BE2C (cell line): ENCODE measurements at places on chromosomes 11 and 22.

DNA sequence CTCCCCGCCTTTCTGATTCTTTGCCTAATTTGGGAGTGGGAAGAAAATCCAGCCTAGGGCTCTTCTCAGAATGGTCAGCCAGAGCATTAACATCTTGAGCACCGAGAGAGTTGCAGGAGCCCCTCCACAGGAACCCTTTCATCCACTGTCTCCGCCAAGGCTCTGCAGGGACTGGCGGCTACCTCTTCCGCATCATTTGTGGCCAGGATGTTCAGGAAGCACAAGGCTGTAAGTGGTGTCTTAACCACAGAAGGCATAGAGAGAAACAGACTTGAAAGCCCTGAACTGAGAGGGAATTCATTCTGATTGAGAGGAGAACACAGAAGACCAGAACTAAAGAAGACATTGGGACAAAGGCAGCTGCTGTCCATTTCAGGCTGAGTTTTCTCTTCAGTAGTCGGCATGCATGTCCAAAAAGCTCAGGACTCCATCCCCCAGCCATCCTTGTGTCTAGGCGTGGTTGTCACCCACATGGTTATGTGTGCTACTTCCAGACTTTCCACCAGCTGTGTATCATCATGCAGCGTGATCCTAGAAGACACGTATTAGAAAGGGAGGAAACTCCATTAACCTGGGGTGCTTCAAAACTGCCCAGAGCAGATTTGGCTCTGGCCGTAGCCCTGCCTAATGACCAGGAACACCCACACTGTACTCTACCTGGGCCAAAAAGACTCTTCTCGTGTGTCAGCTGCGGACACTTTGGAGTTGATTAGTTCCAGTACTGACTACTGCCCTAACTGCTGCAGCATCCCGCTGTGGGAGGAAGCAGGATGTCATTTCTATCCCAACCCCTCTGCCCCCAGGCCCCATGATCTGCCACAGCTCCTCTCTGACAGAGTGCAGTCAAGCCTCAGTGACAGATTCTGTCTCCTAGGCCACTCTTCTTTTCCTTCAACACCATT is 725.1 kb downstream of the NTM start:
- no peak for DNase-seq

- peak; percentile 48 for DNase-seq
Measured at GRCh38 chr22:30208631-30209603, 37.6 kb downstream of the LIF start.

DNA sequence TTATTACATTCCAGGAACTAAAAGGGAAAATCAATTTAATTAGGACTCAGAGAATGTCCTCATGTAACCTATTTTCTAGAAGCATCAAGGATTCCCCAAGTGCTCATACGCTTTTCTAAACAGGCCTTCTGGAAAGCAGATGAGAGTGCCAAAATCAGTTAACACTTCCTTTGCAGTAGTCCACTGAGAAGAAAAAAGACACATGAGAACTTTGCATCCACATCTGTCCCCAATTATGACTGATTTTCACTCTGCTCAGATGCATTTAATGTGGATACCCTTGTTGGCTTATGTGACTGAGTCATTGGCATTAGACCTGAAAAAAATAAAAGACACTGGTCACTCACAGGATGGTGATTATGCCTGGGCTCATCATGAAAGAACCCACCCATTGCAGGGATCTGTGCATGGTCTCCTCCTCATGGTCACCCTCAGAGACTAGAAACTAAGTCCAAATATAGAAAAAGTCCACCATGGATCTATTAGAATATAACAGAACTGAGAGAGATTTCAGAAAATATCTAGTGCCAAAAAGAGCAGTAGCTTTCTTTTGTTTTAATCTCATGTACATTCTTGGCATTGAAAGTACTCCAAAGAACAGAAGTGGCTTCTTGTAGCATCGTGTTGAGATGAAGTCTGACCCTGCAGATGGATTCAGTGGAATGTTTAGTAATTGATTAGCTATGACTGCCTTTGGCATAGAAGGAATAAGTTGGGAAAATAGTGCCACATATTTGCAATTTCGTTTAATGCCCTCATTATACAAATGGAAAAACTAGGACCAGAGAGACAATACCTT is 48.8 kb upstream of the FIBIN start:
- DNase-seq = no peak

- peak; percentile 41 for DNase-seq
Measured at GRCh38 chr11:64001484-64002420, 15.5 kb downstream of the OTUB1 start.

GRCh38 chr22:22712092-22712658 is 67.8 kb downstream of the GGTLC2 start:
- no peak for DNase-seq

DNA sequence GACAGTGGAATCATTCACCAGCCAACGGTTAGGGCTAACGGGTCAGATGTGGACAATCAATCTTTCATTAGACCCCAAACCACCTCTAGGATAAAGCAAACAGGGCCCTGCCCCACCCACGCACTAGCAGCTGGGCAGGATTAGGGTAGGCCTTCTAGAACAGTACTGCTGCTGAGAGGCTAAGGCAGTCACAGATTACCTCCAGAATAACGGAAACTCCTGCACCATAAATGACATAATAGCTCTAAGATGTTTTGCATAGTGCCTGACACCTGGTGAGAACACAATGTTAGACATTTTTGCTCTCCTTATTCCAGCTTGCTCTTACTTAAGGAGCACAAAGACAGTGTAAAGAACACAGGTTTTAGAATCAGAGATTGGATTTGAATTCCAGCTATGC is 1.8 kb downstream of the SYTL2 start:
- no peak for DNase-seq

DNA sequence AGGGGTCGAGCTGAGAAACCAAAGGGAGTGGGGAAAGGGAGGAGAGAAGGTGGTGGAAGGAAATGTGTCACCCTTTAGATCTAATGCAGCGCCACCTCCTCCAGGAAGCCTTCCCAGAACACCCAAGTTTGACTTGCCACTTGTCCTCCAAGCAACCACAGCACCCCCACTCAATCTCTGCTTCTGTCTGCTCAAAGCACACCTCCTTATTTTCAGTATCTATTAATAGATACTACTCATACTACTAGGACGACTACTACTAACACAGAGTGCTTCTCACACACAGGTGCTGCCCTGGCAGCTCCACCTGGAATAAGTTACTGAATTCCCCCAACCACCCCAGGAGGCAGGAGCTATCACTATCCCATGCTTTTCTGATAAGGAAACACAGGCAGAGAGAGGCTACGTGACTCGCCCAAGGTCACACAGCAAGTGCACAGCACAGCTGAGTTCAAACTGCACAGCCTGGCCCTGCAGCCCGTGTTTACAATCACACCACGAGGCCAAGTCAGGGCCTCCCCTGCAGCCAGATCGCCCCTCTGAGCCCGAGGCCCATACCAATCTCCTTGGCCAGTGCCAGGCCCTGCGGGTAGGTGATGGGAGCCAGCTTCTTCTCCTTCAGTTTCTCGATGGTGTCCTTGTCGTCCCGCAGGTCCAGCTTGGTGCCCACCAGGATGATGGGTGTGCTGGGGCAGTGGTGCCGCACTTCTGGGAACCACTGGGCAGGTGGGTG is 13.2 kb downstream of the RAC2 start:
- no peak for DNase-seq

DNA sequence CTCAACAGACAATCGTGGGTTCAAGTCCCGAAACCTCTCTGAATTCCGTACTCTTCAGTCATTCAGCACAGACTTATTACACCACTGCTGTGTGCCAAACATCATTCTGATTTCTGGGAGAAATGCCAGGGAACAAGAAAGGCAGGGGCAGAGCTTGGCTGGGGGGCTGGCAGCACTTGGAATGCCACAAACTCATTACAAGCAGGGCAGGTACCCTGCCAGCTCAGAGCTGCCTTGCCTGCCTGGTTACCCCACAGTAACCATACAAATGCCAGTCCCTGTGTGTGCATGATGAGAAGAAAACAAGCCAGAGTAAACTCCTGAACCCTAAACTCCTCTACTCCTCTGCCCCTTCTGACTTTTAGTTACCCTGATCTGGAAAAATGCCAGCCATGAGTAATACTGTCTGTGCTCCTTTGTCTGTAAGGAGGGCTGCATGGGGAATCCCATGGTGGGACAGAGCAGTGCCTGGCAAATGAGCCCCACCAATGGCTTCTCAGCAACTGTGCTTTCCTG is 6.9 kb upstream of the RAD9A start:
- DNase-seq = no peak

DNA sequence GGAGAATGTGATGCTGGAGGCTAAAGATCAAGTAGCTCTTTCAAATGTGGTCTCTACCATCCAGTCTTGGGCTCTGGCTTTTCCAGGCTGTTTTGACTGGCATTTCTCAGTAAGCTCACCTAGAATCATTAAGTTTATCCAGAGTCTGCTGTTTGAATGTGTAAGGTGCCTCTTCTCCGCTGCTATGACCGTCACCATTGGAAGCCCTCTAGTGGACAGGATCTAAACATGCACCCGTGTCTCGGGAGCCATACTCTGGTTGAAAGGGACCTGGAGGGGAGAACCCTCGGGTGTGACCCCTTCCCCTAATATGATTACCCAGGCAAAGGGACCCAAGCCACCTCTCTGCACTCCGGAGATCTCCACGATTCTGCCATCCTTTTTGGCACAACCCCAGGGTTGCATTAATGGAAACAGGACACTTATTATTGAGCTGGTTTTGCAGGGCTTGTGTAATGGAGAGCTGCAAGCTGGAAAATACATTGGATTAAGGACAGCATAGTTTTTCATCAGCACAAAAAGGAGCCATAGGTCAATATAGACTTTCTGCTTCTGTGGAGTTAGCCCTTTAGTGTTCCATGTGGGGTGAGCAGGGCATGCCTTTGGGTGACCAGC is 191.0 kb upstream of the LARGE1 start:
- DNase-seq = no peak

DNA sequence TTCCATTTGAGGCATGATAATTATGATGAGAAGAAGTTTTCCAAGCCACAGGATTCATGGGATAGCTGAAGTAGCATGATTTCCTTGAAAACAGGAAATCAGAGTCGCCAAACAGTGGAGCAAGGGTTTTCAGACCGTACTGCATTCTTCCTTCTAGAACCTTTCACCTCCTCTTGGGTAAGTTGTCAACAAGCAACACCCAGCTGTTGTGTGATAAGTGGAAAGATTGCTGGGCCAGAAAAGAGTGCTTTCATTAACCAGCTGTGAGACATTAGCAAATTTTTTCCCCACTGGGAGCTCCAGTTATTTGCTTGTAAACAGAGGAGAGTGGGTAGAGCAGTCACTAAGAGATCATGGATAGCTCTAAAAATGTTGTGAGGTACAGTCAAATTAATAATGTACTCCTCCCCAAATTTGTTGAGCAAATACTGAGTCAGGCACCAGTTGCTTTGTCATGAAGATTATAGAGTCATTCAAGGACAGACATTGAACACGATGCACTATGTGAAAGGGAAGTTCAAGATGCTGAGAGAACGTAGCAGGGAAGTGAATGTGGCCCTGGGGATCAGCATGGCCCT is 11.7 kb upstream of the MPEG1 start:
- DNase-seq = no peak

- DNase-seq = no peak
Measured at GRCh38 chr11:35785287-35786167, 123.0 kb downstream of the TRIM44 start.

- DNase-seq = peak; percentile 49
Measured at GRCh38 chr22:41367680-41368542, 13.8 kb upstream of the TEF start.

GRCh38 chr11:65532388-65533064 is 7.6 kb downstream of the SCYL1 start:
- DNase-seq = no peak
